ENCODE measurements at places on chromosomes 4 and X.
A peak's percentile ranks its signal among the peaks of the same experiment; 100 is the strongest.

- DNase-seq: no peak
Observed at GRCh38 chr4:38601244-38601915, 62.6 kb upstream of the KLF3 start.

GRCh38 chr4:25379591-25379990, 2.5 kb downstream of the ANAPC4 start:
- DNase-seq: no peak

- DNase-seq: peak; percentile 37
Observed at GRCh38 chr4:3605491-3605890, 73.3 kb upstream of the LRPAP1 start.

DNA sequence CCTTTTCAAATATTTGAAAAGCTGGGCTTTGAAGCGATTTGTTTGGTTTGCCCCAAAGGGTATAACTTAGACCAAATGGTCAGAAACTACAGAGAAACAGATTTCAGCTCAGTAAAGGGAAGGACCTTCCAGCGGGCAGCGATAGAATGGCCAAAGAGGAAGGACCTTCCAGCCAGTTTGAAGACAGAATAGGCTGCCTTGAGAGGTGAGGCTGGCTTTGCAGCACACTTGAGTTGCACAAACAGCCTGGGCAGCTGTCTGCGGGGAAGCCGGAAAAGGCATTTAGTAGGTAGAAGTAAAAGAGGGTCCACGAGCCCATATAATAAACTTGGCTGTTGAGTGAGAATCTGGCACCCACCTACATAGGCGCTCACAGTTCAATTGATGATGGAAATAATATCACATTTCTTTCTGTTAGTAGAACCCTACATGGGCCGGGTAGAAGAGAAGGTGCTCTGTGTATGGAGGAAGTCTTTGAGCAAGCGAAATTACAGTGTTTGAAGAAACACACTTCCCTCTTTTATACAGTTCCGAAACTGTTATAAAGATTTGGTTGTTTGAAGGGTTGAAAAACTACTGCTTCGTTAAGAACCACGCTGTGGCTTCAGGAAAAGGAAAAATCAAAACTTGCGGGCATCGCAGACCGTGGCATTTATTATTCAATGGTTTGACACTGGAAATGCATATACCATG, 75.0 kb upstream of the SORBS2 start:
- no peak for DNase-seq

DNA sequence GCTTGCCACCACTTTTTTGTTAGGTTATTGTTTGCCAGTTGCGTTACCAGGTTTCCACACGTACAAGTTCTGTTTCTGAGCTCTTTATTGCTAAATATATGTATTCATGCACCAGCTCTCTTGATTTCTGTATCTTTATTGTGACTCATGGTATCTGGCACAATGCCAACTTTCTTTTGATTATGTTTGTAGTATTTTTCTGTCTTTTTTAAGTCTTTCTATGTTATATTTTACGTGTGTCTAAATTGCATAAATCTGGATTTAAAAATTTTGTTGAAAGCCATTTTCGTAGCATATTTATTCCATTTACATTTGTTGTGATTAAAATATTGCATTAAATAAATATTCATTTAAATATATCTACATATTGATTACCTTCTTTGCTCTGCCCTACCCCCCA, 73.8 kb downstream of the KDM6A start:
- DNase-seq: no peak

- DNase-seq: no peak
Observed at GRCh38 chr4:81287101-81287500, 72.1 kb upstream of the PRKG2 start.

GRCh38 chrX:24055043-24055356, 244 bp downstream of the EIF2S3 start:
- DNase-seq: no peak

DNA sequence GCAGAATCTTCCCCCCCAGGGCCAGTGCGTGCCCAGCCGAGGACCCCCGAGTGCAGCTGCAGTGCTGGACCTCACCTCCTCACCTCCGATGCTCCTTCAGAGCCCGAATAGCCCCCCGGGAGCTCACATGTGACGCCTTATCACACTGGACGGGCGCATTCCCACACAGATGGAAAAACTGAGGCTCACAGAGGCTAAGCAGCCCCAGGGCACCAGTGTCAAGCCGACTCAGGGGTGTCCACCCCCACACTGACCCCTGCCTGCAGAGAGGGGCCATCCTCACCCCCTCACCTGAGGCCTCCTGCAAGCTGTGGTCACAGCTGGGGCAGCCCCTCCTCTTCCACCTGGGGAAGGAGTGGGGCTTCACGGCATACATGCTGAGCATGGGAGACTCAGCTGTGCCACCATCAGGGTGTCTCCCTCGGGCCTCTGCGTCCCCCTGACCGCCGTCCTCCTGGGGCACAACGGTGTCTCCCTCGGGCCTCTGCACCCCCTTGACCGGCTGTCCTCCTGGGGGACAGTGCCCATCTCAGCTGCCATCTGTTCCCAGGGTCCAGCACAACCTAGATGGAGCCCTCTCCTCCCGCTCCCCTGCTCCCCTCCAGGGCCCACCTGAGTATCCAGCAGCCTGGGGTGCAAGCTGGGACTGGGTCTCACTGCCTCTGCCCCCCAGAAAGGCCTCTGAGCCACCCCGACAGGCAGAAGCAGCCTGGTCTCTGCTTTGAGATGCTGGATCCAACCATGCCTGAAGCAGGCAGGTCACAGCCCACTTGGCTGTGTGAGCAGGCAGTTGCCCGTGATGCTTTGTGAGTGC, 85.3 kb upstream of the NKX1-1 start:
- peak; percentile 54 for DNase-seq

DNA sequence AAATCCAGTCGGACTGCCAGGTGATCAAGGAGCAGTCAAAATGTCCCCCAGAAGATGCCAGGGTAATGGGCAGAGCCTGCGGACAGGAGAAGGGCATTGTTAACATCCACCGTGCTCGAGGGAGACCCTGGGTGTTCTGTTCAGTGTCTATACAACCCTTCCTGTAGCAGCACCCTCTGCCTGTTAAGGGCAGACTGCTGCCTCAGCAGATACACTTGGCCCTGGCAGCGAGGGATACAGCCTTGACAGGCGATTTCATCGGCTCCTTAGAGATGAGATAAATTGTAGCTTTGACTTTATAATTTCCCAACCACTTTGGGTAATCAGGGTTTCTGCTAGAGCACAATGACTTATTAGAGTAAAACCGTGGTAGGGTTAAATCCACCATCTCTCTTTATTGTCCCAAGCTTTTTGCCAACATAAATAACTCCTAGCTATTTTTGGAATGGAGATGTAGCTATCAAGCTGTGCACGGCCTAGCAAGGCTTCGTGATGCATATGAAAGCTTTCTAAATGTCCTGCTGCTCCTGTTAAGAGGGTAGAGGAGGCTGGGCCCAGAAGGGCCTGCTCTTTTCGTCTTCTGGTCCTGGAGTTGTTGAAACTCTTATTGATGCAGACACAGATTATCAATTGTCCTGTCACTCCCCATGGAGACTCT, 195.9 kb downstream of the CPEB2 start:
- no peak for DNase-seq

DNA sequence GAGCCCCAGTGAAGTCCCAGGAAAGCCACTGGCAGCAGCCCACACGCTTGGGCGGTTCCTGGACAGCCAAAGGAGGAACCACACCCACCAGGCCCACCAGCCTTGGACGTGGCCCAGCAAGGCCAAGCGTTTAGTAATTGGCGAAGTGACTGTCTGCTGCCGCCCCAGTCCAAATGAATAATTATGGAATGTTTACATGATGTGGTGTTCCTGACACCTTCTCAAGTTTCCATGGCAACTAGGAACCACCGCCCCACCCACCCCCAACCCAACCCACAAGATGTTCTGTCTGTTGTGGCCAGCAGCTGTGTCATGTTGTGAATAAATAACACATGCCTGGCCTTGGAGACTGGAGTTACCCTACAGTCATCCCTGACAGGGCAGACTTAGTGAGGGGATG, 22.3 kb downstream of the APLN start:
- DNase-seq: no peak

DNA sequence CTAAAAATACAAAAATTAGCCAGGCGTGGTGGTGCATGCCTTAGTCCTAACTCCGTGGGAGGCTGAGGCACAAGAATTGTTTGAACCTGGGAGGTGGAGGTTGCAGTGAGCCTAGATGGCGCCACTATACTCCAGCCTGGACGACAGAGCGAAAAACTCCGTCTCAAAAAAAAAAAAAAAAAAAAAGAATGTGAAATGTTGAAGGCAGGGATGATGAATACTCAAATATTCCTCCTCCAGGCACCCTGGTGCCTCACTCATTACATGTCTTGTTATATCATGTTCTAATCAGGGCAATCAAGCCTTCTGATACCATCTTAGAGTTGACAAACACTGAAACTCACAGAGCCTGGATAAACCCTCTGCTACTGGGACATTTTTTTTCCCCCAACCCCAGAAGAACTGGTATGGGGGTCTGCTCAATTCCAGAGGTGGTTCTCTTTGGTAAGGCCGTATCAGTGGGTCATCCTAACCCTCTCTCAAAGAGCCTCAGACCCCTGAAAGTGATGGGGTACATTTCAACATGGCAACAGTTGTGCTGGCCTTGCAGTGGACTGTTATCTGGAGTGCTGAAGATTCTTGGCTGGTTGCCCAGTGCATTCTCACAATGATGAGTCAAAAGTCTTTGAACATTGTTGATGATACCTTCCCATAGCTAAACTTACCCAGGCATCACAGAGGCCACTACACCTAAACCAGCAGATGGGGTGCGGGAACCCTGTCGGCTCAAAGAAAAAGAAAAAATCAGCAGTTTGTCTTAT, 2.4 kb upstream of the SH3KBP1 start:
- DNase-seq: no peak

DNA sequence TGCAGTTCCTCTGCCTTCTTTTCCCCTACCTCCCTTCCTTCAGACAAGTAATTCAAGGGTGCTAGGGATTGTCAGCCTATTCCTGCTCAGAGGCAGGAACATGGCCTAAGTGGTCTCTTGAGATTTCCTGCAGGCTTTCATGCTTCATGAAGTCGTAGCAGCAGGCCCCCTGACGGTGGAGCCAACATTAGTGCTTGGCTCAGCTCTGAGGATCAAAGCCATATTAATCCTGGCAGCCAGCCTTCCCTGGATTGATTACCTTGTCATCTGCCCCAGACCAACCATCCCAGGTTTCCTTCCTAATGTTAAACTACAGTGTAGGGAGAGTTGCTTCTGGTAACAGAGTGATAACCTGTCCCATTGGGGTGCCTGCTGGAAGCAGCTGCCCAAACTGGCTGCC, 84.1 kb downstream of the SLC16A2 start:
- no peak for DNase-seq

- no peak for DNase-seq
Observed at GRCh38 chr4:42747971-42748370, 91.1 kb upstream of the ATP8A1 start.

- DNase-seq: no peak
Observed at GRCh38 chrX:20409991-20410390, 143.3 kb upstream of the RPS6KA3 start.

GRCh38 chr4:58360354-58361133, 1250.4 kb upstream of the IGFBP7 start:
- no peak for DNase-seq

DNA sequence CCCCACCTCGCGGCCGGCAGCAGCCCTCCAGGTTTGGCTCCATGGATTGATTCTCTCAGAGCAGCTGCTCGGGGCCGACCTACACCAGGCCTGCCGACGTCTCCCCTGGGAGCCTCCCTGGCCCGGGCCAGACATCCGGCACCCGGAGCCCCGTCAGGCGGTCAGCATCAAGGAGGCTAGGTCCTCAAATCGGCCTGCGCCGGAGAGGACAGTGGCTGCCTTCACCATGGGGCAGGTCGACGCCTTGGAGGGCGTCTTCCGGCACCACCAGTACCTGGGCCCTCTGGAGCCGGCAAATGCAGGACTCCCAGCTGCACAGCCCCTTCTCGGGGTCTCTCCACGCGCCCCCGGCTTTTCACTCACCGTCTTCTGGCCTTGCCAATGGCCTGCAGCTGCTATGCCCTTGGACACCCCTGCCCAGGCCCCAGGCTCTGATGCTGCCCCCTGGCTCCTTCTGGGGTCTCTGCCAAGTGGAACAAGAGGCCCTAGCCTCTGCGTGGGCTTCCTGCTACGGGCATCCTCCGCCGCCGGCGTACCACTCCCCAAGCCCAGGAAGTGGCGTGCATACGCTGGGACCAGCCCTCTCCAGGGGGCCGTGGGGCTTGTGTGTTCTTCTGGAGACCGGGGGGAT, 341.8 kb downstream of the MAGEB5 start:
- DNase-seq: peak; percentile 50

DNA sequence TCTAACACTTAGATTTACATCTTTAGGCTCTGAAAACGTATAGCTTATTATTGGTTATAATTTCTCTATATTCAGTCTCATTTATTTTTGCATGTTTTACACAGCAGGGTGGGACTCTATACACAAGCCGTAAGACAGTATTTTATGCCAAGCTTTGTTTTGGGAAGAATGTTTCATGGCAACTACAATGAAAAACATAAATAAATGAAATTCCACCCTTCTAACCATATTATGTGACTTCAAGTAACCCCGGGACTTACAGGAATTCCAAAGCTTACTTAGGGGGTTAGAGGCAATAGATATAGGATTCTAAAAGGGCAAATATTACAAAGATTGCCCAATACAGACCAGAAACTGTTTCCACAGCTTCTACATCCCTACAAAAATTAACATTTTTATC, 370.9 kb downstream of the PRR32 start:
- DNase-seq: no peak

- DNase-seq: no peak
Observed at GRCh38 chrX:27622883-27623282, 32.7 kb downstream of the DCAF8L2 start.

DNA sequence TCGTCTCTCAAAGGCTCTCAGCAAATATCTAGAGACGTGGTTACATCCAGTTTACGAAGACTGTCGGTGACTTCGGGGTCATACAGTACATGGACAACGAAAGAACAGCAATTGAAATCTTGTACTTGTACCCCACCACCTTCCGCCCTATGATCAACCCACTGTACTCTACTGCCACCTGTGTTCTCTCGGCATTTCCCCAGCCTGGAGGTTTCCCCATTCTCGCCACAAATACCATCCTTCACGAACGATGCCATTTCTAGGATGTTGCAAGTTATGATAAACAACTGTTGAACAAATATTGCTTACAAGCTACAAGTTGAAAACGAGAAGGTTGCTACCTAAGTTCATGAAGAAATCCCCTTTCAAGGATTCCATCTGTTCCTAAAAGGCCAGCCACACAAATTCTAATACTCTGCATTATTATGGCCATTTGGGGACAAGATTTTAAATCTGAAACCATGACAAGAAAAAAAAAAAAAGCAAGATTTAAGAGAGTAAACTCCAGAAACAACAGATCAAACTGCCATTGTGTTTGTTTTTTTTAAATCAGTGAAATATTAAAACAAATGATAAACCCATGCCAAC, 1.6 kb downstream of the APBB2 start:
- no peak for DNase-seq

Data from suprapubic skin (tissue), 4 donors.